ENCODE measurements at places on chromosomes 13 and 19.

DNA sequence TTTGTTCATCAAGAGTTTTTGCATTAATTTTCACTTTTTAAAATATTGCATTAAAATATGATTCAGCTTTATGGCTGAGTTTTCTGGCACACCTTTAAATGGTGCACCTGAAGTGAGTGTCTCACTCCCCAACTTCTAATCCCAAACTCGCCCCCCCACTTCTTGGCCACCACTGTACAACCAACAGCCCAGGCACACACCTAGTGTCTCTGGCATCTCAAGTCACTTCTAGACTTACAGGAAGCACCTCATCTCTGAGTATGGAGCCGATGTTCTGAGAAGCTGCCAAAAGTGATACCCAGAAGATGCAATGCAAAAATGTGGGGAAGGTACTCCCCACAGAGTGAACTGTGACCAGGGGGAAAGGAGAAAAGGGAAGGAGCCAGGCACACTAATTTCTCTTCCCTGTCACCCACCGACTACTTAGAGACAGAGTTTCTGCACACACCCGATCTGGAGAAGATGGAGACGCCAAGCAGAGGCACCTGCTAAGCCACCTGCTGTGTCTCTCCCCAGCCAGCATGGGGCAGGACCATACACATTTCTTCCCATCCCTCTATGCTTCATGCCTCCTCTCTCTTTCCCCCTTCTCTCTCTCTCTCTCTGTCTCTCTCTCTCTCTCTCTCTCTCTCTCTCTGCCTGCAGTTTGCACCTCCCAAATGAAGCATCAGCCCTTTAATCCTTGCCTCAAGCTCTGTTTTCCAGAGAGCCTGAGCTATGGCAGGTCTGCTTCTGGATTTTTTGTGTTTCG lies 155.3 kb upstream of the ZNF507 start:
- DNase-seq, result no peak

- no peak for DNase-seq
Observed at GRCh38 chr13:52109116-52109670, 19.7 kb downstream of the NEK5 start.

DNA sequence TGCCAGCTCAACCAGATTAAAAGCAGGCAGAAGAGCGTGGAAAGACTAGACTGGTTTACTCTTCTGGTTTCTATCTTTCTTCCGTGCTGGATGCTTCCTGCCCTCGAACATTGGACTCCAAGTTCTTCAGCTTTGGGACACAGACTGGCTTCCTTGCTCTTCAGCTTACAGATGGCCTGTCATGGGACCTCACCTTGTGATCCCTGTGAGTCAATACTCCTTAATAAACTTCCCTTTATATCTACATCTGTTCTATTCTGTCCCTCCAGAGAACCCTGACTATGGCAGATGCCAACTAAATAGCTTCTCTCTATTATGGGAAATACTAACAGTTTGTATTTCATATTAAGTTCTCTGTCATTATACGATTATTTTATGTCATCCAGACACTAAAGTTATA lies 609.1 kb downstream of the LMO7 start:
- DNase-seq, result no peak

GRCh38 chr13:41494202-41494601 lies 36.9 kb downstream of the RGCC start:
- no peak for DNase-seq

DNA sequence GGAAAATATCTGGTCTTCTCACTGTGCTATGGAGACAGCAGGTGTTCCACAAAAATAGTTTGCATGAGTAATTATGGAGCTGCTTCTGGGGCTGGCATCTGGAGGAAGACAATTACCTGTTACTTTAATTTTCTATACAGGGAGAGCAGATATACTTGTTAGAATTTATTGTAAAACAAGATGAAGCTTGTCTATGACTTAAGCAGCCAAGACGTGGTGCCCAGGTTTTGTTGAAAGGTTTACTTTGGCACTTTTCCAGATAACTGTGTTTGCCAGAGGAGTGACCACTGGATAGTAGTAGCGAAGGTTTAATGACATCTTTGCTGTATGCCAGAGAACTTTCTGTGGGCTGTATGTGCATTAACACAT lies 134.5 kb upstream of the KL start:
- no peak for DNase-seq

- DNase-seq, result no peak
Observed at GRCh38 chr19:24166055-24166454, 79.1 kb downstream of the ZNF254 start.

GRCh38 chr19:19860756-19861390 lies 4.8 kb upstream of the ZNF253 start:
- no peak for DNase-seq

DNA sequence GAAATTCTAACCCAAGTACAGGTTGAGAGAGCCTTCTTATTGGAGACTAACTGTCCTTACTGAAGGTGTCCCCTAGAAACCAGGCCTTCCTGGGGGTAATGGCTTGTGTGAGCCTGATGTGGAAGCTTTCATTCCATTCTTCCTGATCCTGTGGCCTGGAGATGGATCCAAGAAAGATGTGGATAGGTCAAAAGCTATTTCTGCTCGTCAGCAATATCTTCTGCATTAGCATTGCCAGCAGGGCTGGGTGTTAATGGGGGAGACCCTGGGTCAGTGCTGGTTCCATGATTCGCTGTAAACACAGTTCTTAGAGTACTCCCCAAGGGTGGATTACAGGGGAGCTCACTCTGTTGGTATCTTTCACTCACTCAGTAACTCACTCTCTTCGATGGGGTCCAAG lies 42.9 kb downstream of the CBY2 start:
- DNase-seq, result no peak

DNA sequence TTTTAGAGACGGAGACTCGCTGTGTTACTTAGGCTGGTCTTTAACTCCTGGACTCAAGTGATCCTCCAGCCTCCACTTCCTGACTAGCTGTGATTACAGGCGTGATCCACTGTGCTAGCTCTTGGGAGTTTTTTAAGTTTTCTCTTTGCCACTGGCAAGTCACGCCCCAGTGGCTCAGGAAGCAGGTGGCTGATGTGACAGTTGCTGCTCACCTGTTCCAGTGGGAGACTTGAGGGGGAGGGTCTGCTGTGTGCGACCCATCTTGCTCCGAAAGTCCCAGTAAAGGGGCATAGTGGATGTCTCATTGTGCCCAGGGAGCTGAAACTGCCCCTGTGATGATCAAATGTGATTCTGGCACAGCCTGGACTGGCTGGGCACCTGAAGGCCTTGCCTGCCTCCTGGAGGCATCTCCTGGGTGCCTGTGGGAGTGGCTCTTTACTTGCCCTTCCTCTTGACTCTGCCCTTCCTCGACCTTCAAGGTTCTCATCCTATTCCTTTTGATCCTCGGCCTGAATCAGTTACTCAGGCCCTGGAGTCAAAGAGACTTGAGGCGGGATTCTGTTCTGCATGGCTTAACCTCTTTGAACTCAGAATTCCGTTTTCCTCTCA lies 7.8 kb downstream of the SMARCA4 start:
- no peak for DNase-seq

- no peak for DNase-seq
Observed at GRCh38 chr13:23828866-23829265, 60.3 kb downstream of the MIPEP start.

- DNase-seq, result no peak
Observed at GRCh38 chr13:23408026-23408425, 25.5 kb downstream of the SACS start.

DNA sequence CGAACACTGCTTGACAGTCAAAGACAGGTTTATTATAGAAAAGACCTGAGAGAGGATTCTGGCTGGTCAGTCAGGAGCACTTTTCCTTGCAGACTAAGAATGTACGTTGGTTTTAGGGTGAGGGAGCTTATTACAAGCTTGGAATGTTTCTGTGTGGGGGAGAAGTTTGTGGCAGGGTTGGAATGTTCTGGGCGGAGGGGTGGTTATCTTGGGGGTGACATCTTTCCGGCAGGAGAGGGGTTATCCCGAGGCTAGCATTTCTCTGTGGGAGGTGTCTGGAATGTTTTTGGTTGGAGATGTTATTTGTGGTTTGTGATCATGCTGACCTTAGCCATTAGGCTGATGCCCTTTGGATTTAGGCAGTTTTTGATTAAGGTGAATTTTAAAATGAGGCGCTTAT lies 61.8 kb downstream of the ZNF136 start:
- no peak for DNase-seq

- peak; percentile 87 for DNase-seq
Observed at GRCh38 chr19:53333463-53334449, at the start of gene ZNF845. TSS of gene ZNF845 (plus strand) at chr19:53333749. CDS start at chr19:53341308, 7,559 bp downstream.

- DNase-seq, result no peak
Observed at GRCh38 chr19:11041966-11042627, 47.2 kb upstream of the LDLR start.

DNA sequence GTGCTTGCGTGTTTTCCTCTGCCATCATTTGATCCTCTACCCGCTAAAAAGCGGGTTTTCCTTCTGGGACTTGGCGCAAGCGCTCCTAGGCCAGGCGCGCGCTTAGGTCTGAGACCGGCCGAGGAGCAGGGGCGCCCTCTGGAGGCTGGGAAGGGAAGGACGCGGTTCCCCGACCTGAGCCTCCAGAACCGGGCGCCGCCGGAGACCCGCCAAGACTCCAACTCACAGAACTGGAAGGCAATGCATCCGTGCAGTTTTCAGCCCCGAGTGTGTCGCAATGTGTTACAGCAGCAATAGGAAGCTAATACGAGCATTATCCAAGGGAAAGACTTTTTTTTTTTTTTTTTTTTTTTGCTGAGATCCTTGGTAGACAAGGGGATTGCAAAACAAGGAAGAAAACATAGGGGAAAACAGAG lies 190.9 kb downstream of the COL4A1 start:
- DNase-seq, result no peak

- no peak for DNase-seq
Observed at GRCh38 chr13:50085063-50085462, 69.8 kb downstream of the KCNRG start.

- no peak for DNase-seq
Observed at GRCh38 chr13:20715330-20715712, 11.8 kb downstream of the IL17D start.

DNA sequence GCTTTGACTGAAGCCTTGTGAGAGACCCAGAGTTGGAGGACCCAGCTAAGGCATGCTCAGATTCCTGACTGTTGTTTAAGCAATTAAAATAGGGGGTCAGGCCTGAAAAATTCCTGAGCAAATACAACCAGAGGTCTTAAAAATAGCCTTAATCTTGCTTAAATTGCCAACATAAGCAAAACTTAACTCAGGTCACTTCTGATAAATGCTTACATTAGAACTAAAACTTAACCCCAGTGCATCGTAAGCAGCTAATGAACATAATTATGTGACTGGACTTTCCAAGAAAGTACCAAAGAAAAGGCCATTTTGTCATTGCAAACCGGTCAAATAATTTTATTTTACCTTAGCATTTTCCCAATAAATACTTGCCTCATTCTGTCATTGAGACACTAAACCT lies 294.5 kb downstream of the ENOX1 start:
- DNase-seq, result no peak

- DNase-seq, result peak; percentile 4
Observed at GRCh38 chr13:38582133-38582532, 104.7 kb upstream of the FREM2 start.

- DNase-seq, result no peak
Observed at GRCh38 chr13:80605716-80606115, 264.8 kb upstream of the SPRY2 start.

- DNase-seq, result peak; percentile 36
Observed at GRCh38 chr13:44068737-44069136, 189.0 kb downstream of the LACC1 start.

DNA sequence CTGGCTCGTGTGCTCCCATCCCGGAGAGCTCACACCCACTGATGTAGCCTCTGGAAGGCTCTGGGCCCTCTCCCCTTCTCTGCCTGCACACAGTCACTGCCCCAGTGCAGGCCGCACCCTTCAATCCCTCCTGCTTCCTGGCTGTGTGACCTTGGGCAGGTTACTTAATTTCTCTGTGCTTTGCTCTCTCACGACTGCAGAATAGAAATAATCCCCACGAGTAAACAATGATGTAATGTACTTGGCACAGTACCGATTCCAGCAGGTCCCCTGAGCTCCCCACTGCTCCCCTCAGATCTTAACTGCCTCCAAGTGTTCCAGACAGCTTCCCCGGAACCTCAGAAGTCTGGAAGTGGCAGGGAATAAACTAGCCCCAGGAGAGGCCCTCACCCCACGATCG lies 16.1 kb downstream of the LIG1 start:
- no peak for DNase-seq

GRCh38 chr13:74444161-74444571 lies 310.0 kb upstream of the KLF12 start:
- no peak for DNase-seq

GRCh38 chr13:63490149-63490548 lies 2074.5 kb upstream of the PCDH20 start:
- DNase-seq, result no peak

DNA sequence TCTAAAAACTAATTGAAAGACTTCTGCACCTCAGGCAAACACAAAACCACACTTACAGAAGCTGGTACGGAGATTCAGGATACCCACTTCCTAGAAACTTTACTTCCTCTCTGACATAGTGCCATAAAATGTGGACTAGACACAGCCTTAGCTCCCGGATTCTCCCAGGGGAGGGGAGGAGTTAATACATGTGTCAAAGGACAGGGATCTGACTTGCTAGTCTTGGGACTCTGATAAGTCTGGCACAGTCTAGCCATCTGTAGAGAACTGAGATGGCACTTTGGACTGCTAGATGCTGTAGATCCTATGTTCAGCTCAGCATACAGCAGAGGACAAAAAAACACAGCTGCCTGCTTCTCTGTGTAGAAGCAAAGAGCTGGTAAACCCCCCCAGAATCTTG lies 769.8 kb upstream of the MIR17HG start:
- DNase-seq, result no peak

DNA sequence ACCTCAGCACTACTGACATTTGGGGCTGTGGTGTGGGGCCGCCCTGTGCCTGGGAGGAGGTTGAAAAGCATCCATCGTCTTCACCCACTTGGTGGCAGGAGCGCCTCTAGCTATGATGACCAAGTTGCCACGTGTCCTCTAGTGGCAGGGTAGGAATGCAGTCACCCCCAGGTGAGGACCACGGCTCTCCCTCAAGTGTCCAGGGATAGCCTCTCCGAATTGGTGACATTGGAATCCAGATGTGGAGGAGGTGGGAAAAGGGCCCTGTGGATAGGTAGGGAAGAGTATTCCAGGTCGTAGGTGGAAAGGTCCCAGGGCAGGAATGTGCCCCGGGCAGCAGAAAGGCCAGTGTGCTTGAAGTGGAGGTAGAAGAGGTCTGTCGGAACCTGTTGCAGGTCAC lies 37.6 kb downstream of the ARHGEF18 start:
- peak; percentile 63 for DNase-seq

GRCh38 chr19:11649941-11650340 lies 52.7 kb downstream of the ZNF627 start:
- no peak for DNase-seq

DNA sequence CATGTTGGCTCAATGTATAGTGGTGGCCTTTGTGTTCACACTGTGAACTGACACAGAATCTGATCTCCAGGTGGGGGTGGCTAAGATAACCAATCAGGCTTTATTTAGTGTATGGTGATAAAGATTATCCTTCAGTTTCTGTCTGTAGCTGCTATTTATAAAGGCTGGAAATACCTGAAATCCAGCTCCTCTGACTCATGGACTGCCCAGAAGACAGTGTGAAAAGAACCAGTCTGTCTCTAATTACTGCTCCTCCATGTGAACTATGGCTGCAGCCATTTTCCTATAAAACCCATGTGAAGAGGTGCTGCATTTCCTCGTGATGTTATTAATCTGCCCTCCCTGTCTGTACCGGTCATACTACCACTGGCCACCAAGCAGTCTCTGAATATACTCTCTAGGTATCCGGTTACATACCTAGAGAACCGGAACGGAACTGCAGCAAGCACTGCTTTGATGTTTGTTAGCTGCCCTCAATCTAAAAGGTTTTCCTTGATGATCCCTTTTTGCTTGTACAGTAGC lies 238.0 kb downstream of the LHFPL6 start:
- DNase-seq, result no peak

- no peak for DNase-seq
Observed at GRCh38 chr19:51729781-51730180, 6.0 kb upstream of the HAS1 start.
